ENCODE measurements at places on chromosomes 5 and 9. TPM values are rescaled to one million over a fixed set of nuclear protein-coding genes. Genes with fewer than 3 reads are reported as not detected.
A peak's percentile ranks its signal among the peaks of the same experiment; 100 is the strongest.

CSNK1A1 gene
- total RNA-seq = 559 TPM

OGN gene
- total RNA-seq = 0.33 TPM

SERF1A gene
- 7.0 TPM for total RNA-seq

ECSCR gene
- total RNA-seq = 0.63 TPM

ADAMTSL1 gene
- 67.7 TPM for total RNA-seq

ZNF608 gene
- total RNA-seq = 7.5 TPM

CBY3 gene
- total RNA-seq = not detected

- DNase-seq = no peak
These were observed 807.0 kb downstream of the TLE4 start for GRCh38 chr9:80378669-80379293.

- DNase-seq = no peak
These were observed 142.8 kb upstream of the IRX2 start for GRCh38 chr5:2894316-2894715.

DNA sequence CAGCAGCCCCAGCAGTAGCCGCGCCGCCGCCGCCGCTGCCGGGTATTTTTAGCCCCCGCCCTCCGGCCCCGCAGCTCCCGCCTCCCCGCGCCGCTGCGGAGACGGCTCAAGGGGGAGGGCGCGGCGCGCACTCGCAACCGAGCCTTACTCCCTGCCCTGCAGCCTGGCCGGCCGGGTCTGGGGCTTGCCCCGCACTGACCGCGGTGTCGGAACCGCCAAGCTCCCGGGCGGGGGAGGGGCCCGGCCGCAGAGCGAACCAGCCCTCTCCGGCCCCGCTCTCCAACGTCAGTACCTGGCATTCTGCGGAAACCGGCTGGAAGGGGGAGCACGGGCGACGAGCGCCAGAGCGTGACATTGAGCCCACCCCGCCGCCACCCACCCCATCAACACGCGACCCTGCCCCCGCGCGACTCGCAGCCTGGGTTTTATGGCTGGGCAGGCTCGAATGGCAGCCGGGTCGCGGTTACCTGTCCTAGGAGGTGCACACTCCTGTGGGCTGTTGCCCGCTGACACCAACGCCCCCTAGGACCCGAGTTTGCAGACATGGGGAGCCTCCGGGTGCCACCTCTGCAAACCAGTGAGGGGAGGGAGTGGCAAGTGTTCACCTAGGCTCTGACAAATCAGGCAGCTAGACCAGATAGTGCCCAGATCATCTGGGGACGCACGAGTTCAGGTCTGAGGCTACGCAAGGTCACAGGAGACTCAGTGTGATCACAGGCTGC is at the start of gene ACSL6:
TSS of gene ACSL6 (minus strand) at position 37 of the 722 bp plus-strand sequence. CDS start 105 bp downstream, outside the sequence.
- peak; percentile 39 for DNase-seq

- DNase-seq = no peak
These were observed 14.5 kb upstream of the RARS1 start for GRCh38 chr5:168471785-168472184.

GRCh38 chr9:109156708-109157107 is 10.3 kb downstream of the FRRS1L start:
- no peak for DNase-seq

GRCh38 chr5:158286827-158287226 is 427.9 kb upstream of the CLINT1 start:
- DNase-seq = peak; percentile 16

DNA sequence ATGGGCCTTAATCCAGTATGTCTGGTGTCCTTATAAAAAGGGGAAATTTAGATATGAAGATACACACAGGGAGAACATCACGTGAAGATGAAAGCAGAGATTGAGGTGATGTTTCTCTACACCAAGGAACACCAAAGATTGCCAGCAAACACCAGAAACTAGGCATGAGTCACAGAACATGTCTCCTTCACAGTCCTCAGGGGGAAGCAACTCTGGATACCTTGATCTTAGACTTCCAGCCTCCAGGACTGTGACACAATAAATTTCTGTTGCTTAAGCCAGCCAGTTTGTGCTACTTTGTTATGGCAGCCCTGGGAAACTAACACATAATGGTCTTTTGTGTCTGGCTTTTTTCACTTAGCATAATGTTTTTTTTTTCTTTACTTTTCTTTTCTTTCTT is 41.2 kb upstream of the STRBP start:
- DNase-seq = no peak

DNA sequence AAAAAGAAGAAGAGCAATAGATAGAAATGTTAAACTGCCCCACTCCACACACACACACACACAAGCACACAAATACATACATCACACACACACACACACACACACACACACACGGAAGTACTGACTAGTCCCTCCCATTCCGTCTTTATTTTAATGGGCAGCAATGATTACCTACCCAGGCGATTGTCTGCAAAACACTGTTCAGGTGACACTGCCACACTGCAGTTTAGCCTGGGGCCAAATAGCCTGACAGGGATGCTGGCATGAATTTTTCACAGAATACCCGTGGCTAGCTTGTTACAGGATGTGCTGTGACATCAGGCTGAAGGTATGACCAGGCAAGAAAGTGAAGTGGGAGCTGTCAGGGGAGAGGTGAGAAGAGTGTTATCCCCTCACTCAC is 86.9 kb downstream of the FRMD3 start:
- no peak for DNase-seq

- DNase-seq = peak; percentile 38
These were observed 14.1 kb downstream of the LCN10 start for GRCh38 chr9:136728548-136729123.

- no peak for DNase-seq
These were observed 229.7 kb downstream of the MRPS30 start for GRCh38 chr5:45038366-45038987.

DNA sequence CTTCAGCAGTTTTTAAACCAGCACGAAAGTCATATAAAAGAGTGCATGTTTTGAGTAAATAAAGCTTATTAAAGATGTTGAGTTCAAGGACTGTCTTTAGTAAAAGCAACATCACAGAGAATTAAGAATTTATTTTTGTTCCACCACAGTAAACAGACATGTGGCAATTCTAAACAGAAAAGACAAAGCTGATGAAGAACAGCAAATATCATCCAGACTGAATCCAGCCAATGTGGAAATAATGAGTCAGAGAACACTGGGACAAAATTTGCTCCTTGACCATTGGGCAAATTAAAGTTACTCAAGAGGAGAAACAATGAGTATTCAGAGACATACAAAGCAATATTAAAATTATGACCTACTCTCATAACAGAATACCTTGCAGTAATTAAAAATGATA is 28.8 kb downstream of the OR2K2 start:
- DNase-seq = no peak

DNA sequence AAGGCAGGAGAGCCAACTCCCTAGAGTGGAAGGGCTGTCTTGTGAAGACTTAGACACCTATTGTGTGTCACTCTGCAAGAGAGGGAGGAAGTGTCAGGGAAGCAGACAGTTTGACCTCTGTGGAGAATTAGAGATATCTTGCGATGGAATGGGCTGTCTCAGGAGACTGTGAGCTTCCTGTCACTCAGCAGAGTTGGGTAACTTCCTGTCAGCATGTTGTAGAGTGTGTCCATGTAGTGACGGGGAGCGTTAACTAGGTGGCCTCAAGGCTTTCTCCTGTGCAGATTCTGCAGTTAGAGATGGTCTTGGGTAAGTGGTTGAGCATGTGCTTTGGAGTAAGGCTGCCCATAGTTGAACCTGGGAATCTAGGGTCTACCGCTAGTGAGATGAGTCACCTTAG is 136.5 kb downstream of the KIF4B start:
- no peak for DNase-seq

GRCh38 chr5:98349251-98349989 is 424.0 kb upstream of the RGMB start:
- no peak for DNase-seq

GRCh38 chr9:37007295-37007694 is 26.8 kb downstream of the PAX5 start:
- no peak for DNase-seq

- no peak for DNase-seq
These were observed 18.9 kb downstream of the ADAMTS2 start for GRCh38 chr5:179326122-179326927.

GRCh38 chr9:136644343-136644592 is 18.4 kb upstream of the EGFL7 start:
- peak; percentile 91 for DNase-seq

- peak; percentile 28 for DNase-seq
These were observed 231.0 kb downstream of the CDK5RAP2 start for GRCh38 chr9:120348951-120349429.

DNA sequence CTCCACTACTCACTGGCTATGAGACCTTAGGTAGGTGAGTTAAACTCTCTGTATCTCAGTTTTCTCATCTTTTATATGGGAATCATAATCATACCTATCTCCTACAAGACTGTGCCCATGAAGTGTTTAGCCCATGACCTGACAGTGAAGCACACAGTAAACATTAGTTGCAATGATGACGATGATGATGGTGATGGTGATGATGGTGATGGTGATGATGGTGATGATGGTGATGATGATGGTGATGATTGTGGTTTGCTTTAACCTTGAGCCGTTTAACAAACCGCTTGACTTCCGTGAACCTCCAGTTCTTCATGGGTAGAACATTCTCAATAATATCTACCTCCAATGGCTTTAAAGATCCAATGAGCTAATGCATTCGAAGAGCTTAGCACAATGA is 220.2 kb upstream of the MVB12B start:
- no peak for DNase-seq
